ENCODE measurements at places on chromosomes 3 and 15.

DNA sequence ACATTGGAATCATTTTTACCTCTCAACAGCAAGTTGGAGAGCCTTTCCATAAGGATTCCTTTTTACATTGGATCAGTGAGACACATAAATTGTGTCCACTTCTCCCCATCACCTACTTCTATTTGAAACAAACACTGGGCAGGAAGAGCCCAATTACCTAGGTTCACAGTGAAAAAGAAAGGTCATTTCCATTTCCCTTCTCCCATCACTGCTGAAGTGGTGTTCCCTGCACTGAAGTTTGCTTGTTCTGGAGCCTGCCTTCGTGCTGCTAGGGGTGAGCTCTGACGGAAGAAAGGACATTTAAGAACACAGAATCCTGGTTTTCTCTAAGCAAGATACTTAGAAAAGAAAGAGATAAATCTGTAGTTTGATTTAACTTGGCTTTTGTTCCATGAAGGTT, 123.8 kb upstream of the ZBTB20 start:
- peak; percentile 16 for DNase-seq

GRCh38 chr3:144915202-144915601, 943.6 kb downstream of the DIPK2A start:
- no peak for DNase-seq

GRCh38 chr3:186004671-186005070, 66.9 kb upstream of the TRA2B start:
- DNase-seq = no peak

DNA sequence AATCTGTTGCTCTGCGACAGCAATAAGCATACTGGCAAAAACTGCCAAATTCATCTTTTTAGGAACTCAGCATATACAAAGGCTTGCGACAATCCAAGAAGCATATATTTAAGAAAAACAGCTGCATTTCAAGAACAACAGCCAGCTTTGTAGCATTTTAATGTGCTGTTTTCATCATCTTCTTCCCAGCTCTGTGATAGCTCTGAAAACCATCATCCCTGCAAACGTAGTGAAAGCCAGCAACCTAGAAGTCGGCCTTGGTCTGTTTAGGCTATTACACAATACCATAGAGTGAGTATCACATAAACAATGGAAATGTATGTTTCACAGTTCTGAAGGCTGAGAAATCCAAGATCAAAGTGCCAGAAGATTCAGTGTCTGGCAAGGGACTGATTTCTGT, 187.5 kb downstream of the NAALADL2 start:
- DNase-seq = no peak

GRCh38 chr3:120145542-120146285, 51.5 kb upstream of the GSK3B start:
- DNase-seq = peak; percentile 1

GRCh38 chr15:95929232-95929846, 401.2 kb upstream of the NR2F2 start:
- DNase-seq = no peak

GRCh38 chr3:64363842-64364241, 138.6 kb upstream of the PRICKLE2 start:
- DNase-seq = no peak

DNA sequence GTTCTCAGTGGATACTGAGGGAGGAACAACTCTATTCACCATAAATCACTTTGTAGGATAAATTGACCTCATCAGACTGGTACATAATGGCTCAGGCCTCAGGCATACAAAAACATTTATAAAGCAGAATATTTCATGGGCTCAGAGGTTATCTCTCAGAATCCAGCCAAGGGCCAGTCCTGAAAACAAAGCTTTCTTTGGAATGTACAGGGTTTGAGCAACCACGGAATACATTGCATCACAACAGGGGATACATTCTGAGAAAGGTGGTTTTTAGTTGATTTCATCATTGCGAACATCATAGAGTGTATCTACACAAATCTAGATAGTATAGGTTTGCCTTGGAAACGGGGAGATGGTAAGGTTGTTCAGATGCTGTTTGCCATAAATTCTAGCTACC, 33.4 kb upstream of the CTDSPL2 start:
- no peak for DNase-seq

GRCh38 chr3:171673951-171674350, 136.3 kb downstream of the PLD1 start:
- no peak for DNase-seq

GRCh38 chr15:73265536-73266153, 103.1 kb downstream of the HCN4 start:
- peak; percentile 18 for DNase-seq

GRCh38 chr3:52237657-52238172, 1.2 kb downstream of the TWF2 start:
- DNase-seq = no peak

DNA sequence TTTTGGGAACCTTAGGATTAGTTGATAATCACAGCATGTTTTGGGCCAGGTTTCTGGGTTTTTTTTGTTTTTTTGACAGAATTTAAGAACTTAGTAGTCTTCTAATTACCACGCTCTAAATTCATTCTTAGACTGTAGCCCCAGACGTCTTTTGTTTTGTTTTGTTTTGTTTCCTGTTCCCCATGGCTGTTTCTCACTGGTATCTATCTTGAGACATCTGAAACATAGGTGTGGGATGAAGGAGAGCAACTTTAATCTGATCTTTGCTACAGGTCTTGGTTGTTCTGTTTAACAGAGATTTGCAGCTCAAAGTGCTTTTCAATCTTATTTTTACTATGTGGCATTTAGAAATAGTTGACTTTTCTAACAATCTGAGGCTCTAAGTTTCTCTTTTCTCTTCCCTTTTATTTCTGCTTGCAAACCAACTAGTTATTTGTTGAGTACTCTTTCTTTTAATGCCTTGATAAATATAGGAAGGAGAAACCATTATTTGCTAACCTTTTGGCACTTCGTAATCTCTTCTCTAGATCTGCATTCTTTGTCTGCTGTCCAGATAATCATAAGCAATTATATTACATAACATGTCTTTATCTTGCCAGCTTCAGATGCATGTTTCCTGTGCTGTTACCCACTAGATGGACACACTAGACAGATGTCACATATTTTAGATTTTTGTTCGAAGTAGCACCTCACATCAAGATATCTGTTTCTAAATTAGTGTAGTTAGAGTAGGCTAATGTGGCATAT, 40.9 kb downstream of the FBXL2 start:
- DNase-seq = peak; percentile 39

DNA sequence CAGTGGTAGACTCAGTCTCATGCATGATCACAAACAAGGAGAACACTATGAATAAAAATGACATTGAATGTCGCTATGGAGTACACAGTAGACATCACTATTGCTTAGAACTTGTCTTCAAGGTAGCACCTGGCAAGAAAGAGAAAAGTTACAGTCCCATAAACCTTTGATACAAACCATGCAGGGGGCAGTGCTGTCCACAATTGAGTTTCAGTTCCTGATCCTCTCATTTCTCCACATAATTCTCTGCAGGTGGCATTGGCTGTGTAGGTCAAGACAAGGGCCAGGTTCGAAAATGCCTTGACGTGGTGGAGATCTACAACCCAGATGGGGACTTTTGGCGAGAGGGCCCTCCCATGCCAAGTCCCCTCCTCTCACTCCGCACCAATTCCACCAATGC, 47.9 kb downstream of the KBTBD12 start:
- no peak for DNase-seq

GRCh38 chr15:26561130-26561529, 211.7 kb downstream of the GABRB3 start:
- DNase-seq = no peak

DNA sequence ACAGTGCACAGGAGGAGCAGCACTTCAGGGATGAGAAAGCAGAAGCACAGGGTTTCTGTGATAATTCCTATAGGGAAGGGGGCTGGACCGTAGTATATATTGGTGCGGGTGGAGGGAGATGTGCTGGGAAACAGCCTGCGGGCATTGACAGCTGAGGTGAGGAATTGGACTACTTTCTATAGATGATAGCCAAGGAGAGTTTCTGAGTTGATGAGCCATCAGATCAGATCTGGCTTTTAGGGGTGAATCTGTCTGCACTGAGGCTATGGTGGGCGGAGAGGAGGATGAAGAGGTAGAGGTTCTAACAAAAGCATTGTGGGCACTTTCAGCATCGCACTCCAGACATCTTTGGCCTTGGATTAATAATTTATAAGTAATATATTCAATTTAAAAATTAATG, 33.1 kb downstream of the SELENOT start:
- DNase-seq = no peak

GRCh38 chr3:123841476-123842238, 42.5 kb downstream of the MYLK start:
- no peak for DNase-seq

- no peak for DNase-seq
Observed at GRCh38 chr3:17091910-17092582, 207.3 kb downstream of the PLCL2 start.

DNA sequence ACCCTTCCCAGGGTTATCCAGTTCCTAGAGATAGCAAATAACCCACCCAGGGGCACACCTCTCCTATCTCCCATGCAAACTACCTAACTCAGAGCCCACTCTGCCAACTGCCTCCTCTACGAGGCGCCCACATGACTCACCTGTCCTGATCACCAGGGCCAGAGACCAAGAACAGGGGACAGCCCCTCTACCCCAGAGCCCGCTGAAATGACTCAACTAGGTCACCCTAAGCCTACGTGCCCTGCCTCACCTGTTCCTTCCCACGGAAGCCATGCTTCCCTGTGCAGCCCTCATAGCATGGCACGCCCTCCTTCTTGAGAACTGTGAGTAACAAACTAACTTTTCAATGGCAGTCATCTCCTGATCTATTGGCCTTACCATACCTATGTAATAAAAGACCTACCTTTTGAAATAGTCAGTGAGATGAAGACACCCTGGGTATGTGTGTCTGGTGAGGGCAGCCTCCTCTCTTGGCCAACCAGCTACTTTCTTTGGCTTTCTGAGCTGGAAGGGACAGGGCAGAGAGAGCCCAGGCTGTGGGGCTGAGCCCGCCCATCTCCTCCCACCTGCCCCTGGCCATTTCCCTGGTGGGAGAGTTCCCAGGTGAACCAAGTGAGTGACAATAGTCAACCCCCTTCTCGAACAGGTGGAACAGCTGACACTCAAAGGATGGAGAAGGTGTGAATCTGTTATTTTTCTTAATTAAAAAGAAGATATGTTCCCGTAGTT, 25.5 kb upstream of the PRR23E start:
- DNase-seq = no peak

DNA sequence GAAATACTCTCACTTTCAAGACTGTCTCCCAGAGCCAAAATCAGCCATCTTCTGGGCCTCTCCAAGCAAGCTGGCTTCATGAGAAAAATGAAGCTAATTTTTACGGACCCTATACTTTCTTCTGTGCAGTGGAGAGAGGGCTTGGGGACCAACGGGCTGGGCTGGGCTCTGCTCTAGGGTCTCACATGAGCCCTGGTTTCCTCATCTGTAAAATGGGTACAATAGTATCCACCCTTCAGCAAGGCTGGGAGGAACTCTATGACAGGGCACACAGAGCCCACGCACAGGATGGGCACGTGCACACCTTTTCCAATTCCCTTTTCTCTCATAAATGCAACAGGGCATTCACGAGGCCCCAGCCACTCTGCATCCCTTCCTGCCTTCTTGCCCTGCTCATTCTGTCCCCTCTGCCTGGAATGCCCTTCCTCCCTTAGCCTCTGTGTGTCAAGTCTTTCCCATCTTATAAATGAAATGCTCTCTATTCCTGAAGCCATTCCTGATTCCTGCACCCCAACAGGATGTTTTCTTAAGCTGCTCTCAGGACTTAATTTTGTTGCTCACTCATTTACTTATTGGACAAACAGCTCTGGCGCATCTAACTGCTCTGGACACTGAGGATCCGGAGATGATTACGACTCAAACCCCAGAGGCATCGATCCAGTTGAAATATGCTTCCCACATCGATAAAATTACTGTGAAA, 32.9 kb upstream of the SEC13 start:
- DNase-seq = no peak
